Glutamatergic neuron (in vitro differentiated cells): ENCODE measurements at places on chromosomes 7 and 10.

- DNase-seq = no peak
Observed at GRCh38 chr7:105002-105401, 87.4 kb upstream of the FAM20C start.

GRCh38 chr7:45484094-45484493 is 90.1 kb upstream of the ADCY1 start:
- DNase-seq = no peak

DNA sequence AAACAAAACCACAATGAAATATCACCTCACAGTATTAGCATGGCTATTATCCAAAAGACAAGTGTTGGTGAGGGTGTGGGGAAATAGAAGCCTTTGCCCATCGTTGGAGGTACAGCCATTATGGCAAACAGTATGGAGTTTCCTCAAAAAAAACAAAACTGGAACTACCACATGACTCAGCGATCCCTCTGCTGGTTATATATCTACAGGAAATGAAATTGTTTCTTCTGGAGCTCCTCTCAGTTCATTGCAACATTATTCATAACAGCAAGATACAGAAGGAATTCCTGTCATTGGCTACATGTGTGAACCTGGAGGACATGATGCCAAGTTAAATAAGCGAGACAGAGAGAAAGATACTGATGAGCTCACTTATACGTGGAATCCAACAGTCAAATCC is 2.4 kb upstream of the UBE3C start:
- DNase-seq = no peak

DNA sequence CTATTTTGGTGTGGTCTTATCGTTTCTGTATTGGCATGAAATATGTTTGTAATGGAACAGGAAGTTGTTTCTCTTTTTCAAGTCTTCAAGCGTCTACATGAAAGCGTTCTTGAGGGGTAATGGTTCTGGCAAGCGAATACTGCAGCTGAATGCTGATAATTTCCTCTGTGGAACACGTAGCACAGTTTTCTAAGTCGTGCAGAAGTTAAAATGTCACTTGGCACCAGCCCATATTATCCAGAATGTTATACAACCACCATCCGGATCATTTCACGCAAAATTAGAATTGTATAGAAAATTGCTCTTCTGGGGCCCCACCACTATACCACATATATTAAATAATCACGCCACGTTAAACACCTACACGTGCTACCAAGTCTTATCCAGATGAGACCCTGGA is 354.3 kb downstream of the CALN1 start:
- DNase-seq = no peak

- DNase-seq = no peak
Observed at GRCh38 chr7:12761111-12761510, 73.7 kb downstream of the ARL4A start.

DNA sequence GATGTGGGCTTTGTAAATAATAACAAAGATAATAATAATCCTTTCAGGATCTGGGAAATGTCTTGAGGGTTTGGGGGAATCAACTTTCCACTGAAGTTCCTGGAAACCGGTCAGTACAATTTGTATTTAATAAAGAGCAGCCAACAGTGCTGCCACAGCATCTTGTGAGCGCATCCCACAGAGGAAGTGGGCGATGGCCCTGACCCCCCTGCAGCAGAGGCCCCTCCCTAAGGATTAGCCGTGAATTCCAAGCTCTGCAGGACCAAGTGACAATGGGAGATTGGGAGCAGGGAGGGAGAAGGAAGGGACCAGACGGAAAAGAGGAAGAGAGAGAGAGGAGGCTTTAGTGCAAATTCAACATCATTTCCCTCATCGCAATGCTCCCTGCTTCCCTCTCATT is 349.2 kb downstream of the RNLS start:
- DNase-seq = no peak

DNA sequence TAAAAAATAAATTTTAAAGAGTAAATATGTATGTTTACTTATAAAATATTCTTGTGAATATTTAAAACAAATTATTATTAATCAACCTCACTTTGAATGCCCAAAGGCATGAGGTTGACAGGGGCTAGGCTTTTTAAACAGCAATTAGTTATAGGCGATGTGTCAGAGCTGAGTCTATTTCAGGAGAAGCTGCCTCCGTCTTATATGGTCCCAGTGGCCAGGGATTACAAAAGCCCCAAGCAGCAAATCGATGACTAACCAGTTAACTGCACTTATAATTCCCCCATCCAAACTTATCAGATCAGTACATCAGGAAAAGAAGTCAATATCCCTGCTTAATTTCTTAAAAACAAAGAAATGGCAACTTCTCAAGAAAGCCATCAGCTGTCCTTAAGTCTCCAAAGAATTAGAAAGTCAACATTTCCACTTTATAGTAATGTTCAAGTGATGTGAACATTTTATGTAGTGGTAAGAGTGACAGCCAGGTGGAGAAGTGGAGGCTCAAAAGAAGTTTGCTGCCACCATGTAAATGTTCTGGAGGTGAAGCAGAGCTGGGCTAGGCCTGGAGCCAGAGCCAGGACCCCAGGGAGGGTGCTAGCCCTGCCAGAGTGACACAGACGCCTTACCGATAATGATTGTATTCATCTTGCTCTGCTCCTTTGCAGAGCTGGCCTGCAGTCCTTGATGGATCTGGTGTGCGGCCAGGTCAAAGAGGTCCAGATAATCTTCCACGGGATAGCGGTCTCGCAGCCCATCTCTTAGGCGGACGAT is 51.5 kb downstream of the CHST15 start:
- no peak for DNase-seq

GRCh38 chr10:123165445-123166072 is 11.4 kb downstream of the BUB3 start:
- DNase-seq = no peak

DNA sequence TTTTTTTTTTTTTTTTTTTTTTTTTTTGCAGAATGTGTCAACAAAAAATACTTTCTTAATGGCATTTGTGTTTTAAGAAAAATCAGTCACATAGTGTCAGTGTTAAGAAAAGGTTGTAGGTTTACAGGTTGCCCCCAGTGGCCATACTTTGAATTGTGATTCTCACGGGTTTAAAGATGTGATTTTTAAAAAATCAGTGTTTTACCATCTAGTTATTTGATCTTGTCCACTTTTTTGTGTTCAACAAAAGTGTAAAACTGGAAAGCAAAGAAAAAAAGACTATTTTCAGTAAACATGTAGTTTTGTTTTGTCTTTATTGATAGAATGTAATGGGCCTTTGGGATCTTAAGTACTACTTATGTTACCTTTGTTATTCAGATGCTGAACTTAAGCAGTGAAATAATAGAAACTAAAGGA is 25.7 kb downstream of the SUV39H2 start:
- no peak for DNase-seq

GRCh38 chr7:26195867-26196657 is 4.5 kb downstream of the HNRNPA2B1 start:
- no peak for DNase-seq

DNA sequence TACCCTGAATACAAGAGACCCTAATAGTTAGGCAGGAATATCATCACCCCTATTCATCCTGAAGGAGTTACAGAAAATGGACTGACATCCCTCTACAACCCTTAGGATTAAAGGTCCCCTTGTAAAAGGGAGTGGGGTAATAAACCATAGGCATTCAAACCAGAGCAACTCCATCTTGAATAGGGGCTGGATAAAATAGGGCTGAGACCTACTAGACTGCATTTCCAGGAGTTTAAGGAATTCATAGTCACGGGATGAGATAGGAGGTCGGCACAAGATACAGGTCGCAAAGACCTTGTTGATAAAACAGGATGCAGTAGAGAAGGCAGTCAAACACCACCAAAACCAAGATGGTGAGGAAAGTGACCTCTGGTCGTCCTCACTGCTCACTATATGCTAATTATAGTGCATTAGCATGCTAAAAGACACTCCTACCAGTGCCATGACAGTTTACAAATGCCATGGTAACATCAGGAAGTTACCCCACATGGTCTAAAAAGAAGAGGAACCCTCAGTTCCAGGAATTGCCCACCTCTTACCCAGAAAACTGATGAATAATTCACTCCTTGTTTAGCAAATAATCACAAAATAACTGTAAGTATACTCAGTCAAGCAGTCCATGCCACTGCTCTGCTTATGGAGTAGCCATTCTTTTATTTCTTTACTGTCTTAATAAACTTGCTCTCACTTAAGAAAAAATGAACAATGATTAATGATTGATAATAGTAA is 37.2 kb downstream of the CUBN start:
- DNase-seq = no peak

GRCh38 chr10:18364987-18365775 is 225.0 kb downstream of the CACNB2 start:
- no peak for DNase-seq
